ENCODE measurements at places on chromosomes 2 and 18.

- DNase-seq = no peak
Observed at GRCh38 chr2:16000642-16001041, 60.3 kb downstream of the MYCN start.

DNA sequence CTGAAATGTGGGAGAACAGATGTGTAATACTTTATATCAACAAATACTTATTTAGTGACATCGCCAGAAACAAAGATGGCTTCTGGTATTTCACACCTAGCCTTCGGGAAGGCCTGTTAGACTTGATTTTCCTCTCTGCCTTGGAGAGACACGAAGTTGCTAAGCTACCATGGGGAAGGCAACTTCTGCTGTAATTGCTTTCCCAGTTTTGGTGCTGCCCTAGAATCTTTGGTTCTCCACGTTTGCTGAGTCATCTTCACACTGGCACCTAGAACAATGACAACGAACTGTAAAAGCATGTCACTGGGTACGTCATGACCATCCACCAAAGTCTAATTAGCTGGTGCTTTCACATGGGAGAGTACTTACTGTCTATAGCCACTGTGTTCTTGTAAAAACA lies 58.7 kb upstream of the ACTR3 start:
- DNase-seq = no peak

GRCh38 chr2:120289221-120289906 lies 36.7 kb downstream of the RALB start:
- no peak for DNase-seq

- no peak for DNase-seq
Observed at GRCh38 chr2:241769819-241770184, 6.8 kb upstream of the GAL3ST2 start.
